ENCODE measurements at places on chromosomes 13 and 19.

- no peak for DNase-seq
Measured at GRCh38 chr13:39580881-39581575, 22.0 kb downstream of the LHFPL6 start.

DNA sequence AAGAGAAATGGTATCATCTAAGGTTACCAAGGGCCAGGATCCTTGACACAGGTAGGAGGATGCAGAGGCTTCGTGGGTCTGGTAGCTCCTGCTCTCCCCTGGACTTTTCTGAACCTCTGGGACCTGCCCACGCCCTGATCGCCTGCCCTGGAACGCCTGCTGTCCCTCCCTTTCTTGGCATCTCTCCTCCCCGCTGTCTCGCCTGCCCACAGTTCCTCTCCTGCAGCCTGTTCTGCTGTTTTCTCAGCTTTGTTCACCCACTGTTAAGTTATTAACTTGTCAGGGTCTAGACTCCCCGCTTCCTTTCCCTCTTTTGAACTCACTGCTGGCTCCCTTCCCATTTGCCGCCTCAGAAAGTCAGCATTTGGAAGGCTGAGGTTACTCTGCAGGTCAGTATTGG is 19.8 kb downstream of the SERP2 start:
- no peak for DNase-seq

DNA sequence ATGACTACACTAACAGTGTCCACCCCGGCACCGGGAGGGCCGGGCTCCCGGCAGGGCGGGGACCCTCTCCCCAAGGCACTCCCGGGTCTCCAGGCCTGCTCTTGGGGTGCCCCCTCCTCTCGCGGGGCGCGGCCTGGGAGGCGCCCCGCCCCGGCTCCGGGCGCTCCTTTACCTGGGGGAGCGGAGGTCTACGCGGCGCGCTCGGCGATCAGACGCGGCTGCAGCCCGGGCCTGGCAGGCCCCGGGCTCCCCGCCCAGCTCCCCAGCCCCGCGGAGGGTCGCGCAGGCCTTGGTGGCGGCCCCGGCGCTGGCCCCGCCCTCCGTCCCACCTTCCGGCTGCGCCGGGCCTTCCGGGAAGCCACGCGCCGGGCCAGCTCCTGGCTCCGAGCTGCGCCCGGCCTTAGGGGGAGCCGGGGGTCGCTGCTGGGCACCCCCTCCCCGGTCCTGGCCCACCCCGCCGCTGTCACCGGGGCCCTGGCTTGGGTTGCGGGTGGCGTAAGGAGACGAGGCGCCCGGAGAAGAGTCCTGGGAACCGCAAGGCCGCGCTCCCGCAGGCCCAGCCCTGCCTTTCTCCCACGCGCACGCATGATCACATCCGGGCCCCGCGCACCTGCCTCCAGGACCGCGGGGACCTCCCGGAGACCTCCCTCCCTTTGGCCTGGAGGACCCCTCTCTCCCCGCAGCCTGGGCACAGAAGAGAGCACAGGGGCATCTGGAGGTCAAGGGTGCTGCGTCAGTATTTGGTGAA is at the start of gene C19orf12:
TSS of gene C19orf12 (minus strand) at position 309 of the 748 bp plus-strand sequence. CDS start 6,848 bp downstream, outside the sequence.
- DNase-seq: peak; percentile 46

DNA sequence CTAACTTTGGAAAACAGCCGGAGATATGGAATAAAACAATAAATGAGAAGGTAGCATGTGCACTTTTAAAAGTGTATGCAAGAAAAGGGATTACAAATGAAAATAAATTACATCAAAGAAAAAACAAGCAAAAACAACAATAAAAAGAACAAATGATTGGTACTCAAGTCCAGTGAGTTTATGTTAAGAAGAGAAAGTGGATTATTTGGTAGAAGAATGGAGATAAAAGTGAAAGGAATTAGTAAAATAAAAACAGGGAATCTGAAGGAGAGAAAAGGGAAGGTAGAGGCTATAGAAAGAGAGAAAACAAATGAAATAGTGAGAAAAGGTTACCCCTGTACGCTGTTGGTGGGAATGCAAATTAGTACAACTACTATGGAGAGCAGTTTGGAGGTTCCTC is 28.6 kb upstream of the KLF12 start:
- DNase-seq: no peak

DNA sequence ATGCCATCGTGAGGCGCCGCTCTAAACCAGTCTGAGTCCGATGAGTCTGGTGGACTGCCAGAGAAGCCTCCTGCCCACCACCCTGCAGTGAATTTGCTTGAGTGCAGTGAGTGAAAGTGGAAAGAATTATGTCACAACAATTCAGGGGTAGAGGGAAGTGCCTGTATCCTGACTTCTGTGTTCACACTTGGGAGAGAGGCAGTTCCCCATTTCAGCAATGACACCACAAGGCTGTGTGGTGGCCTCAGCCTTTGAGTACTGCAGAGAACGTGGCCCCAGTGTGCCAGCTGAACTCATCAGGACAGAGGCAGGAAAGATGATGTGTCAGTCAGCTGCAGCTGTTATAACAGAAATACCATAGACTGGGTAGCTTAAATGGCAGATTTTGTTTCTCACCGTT is 155.6 kb downstream of the COG6 start:
- no peak for DNase-seq

DNA sequence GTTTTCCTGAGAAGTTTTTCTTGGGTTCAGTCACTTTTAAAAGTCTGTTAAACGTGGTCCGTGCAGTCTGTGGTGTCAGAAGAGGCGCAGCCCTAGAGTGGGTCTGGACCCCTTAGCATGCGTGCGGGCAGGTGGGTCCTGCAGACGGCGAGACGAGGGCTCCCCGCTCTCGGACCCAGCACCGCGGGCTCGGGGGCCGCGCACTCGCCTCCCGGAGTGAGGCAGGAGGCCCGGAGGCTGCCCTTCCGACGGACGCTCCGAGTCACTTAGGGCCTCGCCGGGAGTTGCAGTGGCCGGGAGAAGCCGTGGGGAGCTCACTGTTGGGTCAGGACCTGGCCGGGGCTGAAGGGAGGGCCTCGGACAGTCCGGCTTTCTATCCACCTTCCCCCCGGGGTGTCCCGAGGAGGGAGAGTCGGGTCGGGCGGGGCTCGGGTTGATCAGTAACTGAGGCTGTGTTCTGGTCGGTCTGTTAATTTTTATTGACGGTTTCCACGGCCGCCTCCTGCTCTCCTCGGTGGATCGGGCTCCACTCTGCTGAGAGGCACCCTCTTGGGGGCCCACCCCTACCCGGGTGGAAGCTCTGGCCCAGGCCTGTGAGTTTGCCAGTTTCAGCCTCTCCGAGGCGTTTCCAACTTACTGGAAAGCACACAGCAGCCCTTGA is 1.3 kb downstream of the PTBP1 start:
- no peak for DNase-seq

DNA sequence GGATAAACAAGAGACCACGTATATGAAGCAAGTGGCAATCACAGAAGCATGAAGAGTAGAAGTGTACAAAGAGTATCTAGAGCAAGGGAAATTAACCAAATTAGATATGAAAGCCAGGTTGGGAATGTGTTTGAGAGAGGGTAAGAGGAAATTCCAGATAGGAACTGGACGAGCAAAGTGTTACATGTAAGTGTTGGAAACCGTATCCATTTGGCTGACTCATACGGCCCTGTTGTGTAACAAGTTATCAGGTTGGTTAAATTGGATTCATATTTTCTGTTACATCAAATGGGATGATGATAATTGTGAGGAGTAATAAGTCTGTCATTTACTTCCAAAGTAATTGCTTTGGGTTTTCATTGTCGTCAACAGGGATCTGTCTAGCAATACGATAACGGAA is 46.7 kb downstream of the RXFP2 start:
- DNase-seq: no peak

- DNase-seq: no peak
Measured at GRCh38 chr13:32687275-32687674, 101.0 kb downstream of the PDS5B start.

- DNase-seq: no peak
Measured at GRCh38 chr13:38045278-38046048, 175.9 kb upstream of the TRPC4 start.

DNA sequence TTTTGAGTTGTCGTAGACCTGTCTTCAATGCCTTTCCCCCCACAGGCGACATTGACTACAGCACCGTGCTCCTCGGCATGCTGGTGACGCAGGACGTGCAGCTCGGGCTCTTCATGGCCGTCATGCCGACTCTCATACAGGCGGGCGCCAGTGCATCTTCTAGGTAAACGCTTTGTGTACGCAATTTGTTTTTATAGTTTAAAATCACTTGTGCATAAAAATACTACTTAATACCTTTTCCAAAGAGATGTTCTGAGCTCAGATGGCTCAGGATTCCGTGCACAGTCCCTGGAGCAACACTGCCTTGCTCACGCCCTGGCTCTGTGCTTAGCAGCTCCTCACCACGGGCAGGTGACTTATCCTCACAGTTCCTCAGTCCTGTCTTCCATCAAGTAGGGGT is 30.1 kb upstream of the DCUN1D2 start:
- no peak for DNase-seq

GRCh38 chr13:107291875-107292274 is 723.9 kb upstream of the ARGLU1 start:
- no peak for DNase-seq

DNA sequence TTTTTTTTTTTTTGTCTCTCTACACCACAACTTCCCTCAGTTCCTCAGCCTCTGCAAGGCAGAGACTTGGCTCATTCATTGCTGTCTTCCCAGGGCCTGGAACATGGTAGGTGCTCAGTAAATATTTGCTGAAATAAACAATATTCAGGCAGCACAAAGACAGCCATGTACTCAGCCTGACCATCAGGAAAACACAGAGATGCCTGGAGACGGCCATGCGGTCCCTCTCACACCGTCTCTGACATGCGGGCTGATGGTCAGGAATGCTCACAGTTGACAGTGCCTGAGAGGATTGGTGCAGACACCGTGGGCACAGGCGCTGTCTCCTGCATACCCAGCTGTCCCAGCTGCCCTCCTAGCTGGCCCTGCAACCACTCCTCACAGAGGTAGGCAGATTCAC is 924 bp downstream of the PRAM1 start:
- DNase-seq: no peak

GRCh38 chr19:5953030-5953589 is 24.8 kb downstream of the RANBP3 start:
- no peak for DNase-seq

GRCh38 chr13:108281901-108282300 is 12.4 kb downstream of the TNFSF13B start:
- DNase-seq: no peak

GRCh38 chr13:26646603-26647002 is 89.1 kb downstream of the WASF3 start:
- no peak for DNase-seq

- DNase-seq: no peak
Measured at GRCh38 chr13:51818781-51819511, 15.0 kb upstream of the DHRS12 start.

- DNase-seq: no peak
Measured at GRCh38 chr19:49921871-49922795, 6.9 kb upstream of the ATF5 start.

DNA sequence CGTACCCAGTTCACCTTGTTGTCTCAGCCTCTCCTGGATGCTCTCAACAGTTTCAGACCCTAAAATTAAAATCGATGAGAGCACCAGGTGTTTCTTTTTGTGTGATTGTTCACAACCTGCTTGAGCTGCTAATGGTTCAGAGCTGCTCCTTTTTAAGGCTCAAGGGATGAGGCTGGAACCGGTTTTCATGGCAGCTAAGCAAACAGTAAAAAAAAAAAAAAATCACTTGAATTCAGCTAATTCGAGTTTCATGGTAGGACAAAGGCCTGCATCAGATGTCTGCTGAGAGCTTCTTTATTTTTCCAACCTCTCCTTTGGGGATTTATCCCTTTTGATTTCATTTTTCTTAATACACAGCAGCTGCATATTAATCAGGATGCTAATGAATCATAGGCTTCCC is 6.5 kb downstream of the SYCE2 start:
- DNase-seq: no peak

DNA sequence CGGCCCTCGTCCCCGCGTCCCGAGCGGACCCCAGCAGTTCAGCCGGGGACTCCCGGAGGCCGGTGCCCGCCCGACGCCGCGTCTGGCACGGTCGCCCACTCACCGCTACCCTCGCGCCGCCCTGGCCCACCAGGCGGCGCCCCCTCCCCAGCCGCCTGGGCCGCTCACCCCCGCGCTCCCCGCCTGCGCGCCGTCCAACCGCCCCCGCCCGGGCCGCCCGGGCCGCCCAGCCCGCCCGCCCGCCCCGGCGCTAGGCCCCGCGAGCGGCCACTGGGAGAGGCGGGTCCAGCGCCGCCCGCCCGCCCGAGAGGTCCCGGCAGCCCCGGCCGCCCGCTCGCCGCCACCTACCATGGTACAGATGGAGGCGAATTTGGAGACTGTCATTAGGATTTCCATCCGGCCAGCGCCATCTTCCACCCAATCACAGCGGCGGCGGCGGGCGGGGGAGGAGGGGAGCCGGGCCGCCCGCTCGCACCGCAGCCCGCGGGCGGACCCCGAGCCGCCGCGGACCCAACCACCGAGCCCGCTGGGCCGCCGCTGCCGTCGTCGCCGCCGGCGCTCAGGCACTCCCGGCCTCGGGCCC is at the start of gene USP12:
TSS of gene USP12 (minus strand) at position 568 of the 583 bp plus-strand sequence. CDS start at position 396, 172 bp downstream.
- DNase-seq: peak; percentile 6

DNA sequence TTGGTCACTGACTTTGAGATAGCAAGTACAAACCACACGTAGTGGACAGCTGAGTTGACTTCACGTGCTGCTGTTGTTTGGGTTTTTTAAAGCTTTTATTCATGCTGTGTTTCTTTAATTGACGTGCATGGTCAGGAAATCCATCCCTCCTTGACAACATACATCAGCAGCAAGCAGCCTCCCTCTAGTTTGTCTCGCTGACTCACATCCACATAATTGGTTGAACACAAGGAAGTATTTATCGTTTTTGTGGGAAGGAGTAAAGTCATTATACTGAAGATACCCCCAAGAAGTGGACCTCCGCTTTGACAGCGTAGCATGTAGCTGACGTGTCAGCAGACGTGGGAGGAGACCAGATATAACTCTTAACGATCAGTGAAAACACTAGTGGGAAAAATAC is 355.8 kb downstream of the MYO16 start:
- no peak for DNase-seq

DNA sequence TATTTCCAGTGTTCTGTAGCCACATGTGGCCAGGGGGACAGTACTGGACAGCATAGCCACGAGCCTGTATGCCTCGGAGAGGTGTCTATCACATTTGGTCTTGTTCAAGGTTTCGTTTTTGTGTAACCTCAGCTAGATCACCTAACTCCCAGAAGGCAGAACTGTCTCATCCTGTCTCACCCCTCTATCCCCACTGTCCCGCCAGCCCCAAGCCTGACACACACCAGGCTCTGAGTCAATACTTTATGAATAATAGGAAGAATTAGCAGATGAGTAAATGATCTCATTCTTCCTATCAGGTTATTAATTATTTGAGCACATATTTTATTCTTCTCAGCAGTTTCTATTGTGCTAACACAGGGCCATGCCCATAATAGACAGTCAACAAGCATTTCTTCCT is 132.2 kb downstream of the NUFIP1 start:
- DNase-seq: no peak

DNA sequence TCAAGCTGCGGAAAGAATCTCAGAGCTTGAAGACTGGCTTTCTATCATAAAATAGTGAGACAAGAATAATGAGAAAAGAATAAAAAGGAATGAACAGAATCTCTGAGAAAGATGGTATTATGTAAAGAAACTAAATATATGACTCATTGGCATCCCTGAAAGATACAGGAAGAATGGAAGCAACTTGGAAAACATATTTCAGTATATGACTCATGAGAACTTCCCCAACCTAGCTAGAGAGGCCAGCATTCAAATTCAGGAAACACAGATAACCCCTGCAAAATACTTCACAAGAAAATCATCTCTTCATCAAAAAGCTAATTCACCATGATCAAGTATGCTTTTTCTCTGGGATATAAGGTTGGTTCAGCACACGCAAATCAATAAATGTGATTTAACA is 2318.0 kb downstream of the PCDH9 start:
- no peak for DNase-seq

- DNase-seq: no peak
Measured at GRCh38 chr13:58963321-58963720, 1200.4 kb downstream of the DIAPH3 start.

- DNase-seq: no peak
Measured at GRCh38 chr19:23855676-23856075, 59.0 kb upstream of the ZNF726 start.

Data from stimulated activated CD8-positive, alpha-beta memory T cell treated with anti-CD3 and anti-CD28 coated beads, Interleukin-2, amount 100 ng/mL, for 48 hours (primary cell).